T47D (cell line): ENCODE measurements at places on chromosomes 4 and X.

GRCh38 chr4:139295206-139295941, 5.9 kb upstream of the NAA15 start:
- peak; percentile 88 for DNase-seq

GRCh38 chr4:22162454-22162853, 213.9 kb upstream of the KCNIP4 start:
- DNase-seq: no peak

- peak; percentile 74 for DNase-seq
Observed at GRCh38 chr4:142473218-142473959, 372.7 kb downstream of the INPP4B start.

GRCh38 chrX:110384490-110384889, 25.8 kb downstream of the RTL9 start:
- DNase-seq: no peak

GRCh38 chrX:20472148-20472547, 205.4 kb upstream of the RPS6KA3 start:
- DNase-seq: no peak

GRCh38 chr4:1721666-1722550, 587 bp downstream of the TACC3 start:
- no peak for DNase-seq

DNA sequence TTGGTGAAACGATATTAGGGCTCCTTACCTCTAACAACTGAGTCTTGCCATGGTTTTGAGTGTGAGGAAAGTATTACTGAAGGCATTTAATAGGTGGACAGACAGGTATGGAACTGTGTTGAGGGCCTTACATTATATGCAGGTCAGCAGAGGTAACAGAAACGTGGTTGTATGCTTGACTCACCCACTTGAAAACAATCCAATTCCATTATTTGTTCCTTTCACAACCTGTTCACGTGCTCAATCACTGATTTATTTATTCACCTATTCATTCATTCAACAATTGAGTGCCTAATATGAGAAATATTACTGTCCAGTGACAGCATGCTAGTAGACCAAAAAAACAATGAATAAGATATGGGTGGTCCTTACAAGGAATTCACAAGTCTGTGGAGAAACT, 33.3 kb upstream of the PPARGC1A start:
- DNase-seq: no peak

GRCh38 chr4:186851291-186852072, 127.8 kb upstream of the FAT1 start:
- no peak for DNase-seq

- DNase-seq: no peak
Observed at GRCh38 chrX:105697984-105698781, 124.2 kb upstream of the NRK start.

DNA sequence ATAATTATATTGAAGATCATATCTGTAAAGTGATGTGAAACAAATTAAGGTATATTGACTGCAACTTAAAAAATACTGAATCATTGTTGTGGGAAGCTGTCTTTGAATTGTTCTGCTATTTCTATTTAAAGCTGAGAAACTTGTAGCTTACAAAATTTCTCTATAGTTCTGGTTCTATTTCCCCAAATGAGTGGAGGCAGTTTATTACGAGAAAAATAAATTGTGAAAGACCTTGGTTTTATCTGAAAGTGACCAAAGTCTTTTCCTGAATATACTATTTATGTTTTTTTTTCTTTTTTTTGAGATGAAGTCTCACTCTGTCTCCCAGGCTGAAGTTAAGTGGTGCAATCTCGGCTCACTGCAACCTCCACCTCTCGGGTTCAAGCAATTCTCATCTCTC, 165.4 kb downstream of the SH3BGRL start:
- DNase-seq: no peak

DNA sequence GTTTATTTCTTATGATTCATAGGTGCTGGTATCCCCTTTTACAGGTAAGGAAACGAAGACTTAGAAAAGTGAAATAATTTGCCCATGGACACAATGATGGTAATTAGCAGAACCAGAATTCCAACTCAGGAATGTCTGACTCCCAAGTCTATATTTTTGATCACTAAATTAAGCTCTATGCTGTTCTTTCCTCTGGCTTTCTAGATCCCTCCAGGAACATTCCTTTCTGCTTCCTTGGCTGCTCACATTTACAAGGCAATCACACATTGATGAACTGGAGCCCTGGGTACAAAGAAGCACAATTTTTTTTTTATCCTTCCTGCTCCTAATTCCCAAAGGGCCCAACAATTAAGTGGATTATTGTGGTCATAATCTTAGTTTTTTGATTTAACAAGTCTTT, 7.0 kb upstream of the CDKN2AIP start:
- DNase-seq: no peak

DNA sequence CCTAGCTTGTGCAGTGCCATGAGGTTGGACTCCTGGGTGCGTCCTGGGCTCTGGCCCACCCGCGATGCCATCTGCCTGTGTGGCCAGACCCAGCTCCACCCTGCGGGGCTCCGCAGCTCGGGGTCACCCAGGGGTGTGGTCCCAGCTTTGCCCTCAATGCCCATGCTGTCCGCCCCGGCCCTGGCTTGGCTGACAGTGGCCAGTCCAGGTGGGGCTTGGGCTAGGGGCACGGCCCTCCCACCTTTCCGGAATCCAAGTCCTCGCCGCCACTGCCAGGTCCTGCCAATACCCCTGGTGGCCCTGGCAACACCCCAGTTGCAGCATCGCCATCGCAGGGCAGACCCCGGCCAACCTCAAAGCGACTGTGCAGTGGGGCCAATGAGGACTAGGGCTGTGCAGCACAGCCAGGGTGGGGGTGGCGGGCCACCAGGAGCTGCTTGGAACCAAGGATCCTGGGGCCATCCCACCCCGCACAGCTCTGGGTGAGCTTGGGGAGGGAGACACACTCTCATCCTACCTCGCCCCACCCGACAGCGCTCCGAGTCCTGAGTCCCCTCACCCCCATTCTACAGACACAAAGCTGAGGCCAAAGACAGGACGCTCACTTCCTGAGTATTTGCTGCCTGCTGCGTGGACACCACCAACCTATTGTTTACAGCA, 80.9 kb downstream of the ZNF718 start:
- no peak for DNase-seq

DNA sequence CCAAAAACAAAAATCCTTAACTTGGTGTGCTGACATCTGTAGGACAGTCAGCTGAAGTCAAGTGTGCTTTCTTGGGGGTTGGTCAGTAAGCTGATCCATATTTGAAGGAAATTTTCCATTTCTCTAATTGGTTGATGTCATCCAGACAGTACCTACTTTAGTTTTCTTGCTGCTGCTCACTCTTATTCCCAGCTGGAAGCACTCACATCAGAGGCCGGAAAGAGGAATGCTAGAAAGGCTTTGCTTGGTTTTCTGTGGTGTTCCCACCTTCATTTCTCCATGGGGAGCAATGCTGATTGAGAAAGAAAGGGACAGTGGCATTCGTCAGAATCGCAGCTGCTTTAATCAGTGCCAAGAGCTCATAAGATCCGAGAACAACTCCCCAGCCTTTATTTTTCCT, 227.0 kb downstream of the C4orf33 start:
- no peak for DNase-seq

GRCh38 chrX:111352424-111352823, 59.6 kb downstream of the DCX start:
- no peak for DNase-seq

GRCh38 chr4:141913928-141914327, 277.5 kb downstream of the IL15 start:
- no peak for DNase-seq

- no peak for DNase-seq
Observed at GRCh38 chrX:147180886-147181285, 366.3 kb upstream of the CXorf51A start.

- DNase-seq: no peak
Observed at GRCh38 chr4:125904802-125905201, 590.0 kb downstream of the FAT4 start.

GRCh38 chr4:26861434-26862186, 969 bp downstream of the STIM2 start:
- DNase-seq: no peak

GRCh38 chr4:176883108-176883550, 90.4 kb upstream of the VEGFC start:
- peak; percentile 9 for DNase-seq

DNA sequence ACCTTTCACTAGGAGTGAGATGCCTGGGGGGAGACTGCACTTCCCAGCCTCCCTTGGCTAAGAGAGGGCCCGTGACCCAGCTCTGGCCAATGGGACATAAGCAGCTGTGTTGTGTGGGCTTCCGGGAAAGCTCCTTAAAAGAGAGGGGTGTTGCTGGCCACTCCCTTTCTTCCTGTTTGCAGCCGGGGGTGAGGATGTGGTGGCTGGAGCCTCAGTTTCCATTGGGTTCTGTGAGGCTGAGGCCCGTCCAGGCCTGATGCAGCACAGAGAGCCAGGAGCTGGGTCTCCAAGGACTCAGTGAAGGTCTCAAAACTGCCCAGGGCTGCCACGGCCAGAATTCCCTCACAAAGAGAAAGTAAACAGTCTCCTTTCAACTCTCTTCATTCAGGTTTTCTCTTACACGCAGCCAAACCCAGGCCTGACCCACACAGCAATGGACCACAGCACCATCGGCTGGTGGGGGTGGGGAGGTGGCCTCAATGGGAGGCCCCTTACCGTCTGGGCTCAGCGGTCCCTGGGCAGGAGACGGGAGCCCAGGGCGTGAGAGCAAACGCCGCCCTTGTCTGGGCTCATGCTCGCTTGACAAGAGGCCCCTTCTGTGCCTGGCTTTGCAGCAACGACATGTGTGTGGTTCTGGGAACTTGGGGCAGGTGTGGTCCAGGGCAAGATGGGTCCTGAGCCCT, 6.6 kb downstream of the NKX1-1 start:
- DNase-seq: no peak

GRCh38 chr4:75831856-75832405, 70.3 kb downstream of the PPEF2 start:
- DNase-seq: no peak

GRCh38 chrX:134603806-134604700, 54.2 kb downstream of the PLAC1 start:
- no peak for DNase-seq

DNA sequence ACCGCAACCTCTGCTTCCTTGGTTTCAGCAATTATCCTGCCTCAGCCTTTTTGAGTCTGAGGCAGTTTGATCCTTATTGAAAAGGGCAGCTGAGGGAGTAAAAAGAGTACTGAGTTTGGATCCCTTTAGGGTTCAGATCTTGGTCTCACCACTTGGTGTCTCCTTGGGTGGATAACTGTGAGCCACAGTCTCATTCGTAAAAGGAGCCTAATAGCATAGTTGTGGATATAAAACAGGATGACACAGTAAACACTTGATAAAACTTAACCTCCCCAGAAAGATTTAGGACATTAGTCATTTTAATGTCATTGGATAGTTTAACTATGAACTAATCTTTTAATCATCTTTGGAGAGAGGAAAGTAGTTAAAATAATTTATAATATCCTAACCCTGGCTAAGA, 173.0 kb downstream of the ANK2 start:
- no peak for DNase-seq

DNA sequence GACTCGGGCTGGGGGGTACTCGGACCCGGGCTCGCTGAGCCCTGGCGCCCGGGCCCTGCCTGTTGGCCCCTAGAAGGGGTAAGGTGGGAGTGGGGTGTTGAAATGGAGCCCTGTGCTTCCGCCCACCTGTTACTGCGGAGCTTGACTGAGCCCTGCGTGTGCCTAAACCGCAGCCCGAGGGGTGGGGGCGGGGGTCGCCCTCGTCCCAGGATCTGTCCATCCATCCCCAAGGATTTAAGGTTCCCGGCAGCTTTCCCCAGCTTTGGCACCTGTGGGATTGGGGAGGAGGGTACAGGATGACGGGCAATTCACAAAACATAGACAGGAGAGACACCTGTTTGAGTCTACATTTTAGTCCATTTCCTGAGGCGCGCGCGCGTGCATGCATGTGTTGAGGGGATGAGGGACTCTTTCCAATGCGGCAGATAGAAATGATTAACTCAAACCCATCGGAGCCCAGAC, 779 bp downstream of the GABRQ start:
- no peak for DNase-seq

DNA sequence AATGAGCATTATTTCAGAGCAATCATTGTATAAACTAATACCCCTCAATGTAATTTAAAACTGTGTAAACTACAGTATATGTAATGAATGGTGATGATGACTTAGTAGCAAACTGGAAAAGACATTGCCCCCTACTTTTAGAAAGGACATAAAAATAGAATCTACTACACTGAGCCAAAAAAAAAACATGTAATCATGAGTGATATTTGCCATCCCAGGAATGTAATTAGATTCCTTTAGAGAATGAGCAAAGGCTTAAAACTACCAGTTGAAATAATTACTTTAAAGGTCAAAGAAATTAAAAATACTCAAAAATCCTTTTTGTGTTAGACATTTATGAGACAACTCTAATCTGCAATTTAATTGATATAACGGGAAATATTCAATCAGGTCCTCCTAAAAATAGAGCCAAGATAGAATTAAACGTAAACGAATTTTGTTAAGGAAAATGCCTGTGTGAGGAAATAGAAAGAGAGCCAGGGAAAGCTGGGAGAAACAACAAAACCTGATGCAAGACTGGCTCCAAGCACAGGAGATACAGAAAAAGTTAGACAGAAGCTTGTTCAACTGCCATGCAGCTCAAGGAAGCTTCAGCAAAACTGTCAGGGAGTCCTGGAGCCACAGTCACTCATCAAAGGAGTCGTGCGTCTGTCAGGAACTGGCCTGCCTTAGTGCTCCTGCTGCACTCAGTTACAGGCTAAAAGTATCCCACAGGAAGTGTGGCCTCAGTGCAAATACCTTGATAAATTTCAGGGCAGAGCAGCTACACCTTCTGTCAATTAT, 655.7 kb upstream of the INTU start:
- no peak for DNase-seq

DNA sequence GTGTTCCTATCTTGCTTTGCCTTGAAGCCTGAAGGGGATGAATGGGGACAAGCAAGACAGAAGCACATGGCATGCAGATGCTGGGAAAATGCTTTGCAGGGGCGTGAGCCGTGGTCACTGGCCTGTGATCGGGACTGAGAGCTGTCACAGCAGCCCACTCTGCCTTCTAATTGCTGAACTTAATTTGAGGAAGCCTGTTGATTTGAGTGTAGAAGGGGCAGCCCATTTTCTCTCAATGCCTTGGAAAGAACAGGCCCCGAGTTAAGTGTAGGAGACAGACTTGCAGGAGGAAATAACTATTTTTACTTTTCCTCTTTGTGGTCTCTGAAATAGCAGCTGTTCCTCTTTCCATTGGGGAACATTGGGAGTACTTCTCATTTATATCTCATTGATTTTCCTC, 26.1 kb upstream of the TBC1D1 start:
- no peak for DNase-seq

GRCh38 chr4:15719506-15719905, 16.6 kb downstream of the BST1 start:
- DNase-seq: no peak

GRCh38 chr4:19927381-19927780, 324.3 kb upstream of the SLIT2 start:
- DNase-seq: no peak

GRCh38 chr4:48269861-48270522, 354 bp upstream of the TEC start:
- DNase-seq: peak; percentile 84

GRCh38 chr4:78131403-78131802, 74.3 kb downstream of the FRAS1 start:
- no peak for DNase-seq

GRCh38 chrX:132086672-132087071, 41.1 kb downstream of the FRMD7 start:
- DNase-seq: no peak

GRCh38 chr4:41749631-41750039, 1.1 kb upstream of the PHOX2B start:
- DNase-seq: no peak

- DNase-seq: no peak
Observed at GRCh38 chr4:7698584-7698983, 241.1 kb downstream of the AFAP1 start.

- DNase-seq: no peak
Observed at GRCh38 chr4:95505151-95505550, 43.6 kb downstream of the UNC5C start.

- DNase-seq: no peak
Observed at GRCh38 chr4:182221987-182222386, 21.2 kb upstream of the TENM3 start.
